ENCODE measurements at places on chromosomes 2 and 18. TPM values are rescaled to one million over a fixed set of nuclear protein-coding genes. Genes with fewer than 3 reads are reported as not detected.

- peak; percentile 92 for DNase-seq
Measured at GRCh38 chr2:235025800-235026536, 74.2 kb downstream of the SH3BP4 start.

DNA sequence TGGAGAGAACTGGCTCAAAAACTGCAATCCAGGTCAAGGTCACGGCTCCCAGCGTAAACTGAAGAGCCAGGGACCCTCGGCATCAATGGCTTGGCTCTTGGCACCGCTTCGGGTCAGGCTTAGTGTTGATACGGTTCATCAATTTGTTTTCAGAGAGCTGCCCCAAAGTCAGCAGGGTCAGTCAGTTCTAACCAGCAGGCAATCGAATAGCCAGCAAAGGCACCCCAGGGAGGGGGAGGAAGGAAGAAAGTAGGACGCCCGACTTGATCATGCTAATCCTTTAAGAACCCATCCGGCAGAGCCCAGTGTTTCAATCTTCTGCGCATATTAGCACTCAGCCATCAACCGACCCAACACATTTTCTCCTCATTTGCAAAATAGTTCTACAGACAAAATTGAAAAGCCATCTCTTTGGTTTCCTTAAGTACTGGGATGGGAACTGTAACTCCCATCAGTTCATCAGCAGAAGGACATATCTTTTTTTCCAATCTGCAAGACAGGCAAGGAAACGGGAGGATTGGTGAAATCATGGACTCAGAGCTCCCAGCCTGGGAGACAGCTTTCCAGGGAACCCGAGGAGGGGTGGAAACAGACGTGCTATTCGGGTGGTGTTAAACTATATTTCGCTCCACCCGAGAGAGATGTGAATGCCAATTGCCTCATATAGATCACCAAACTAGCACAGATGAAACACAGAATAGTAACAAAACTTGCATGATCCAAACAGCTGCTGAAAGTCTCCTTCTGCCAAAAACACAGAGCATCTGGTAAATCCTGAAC is 40.7 kb upstream of the CABLES1 start:
- no peak for DNase-seq

Gene FOXI3
- 0.60 TPM for total RNA-seq

Gene REEP1
- 1.1 TPM for total RNA-seq

Gene HTRA2
- total RNA-seq = 24.4 TPM

Gene COL5A2
- total RNA-seq = 580 TPM

GRCh38 chr2:126515471-126515870 is 140.5 kb upstream of the GYPC start:
- DNase-seq = no peak
